ENCODE measurements at places on chromosomes 1 and 21. TPM values are rescaled to one million over a fixed set of nuclear protein-coding genes. Genes with fewer than 3 reads are reported as not detected.

GRCh38 chr1:51231896-51232295 lies 4.2 kb upstream of the RNF11 start:
- peaks cover 28% of the 10 kb centered on the region for H3K4me1 ChIP-seq
- no peaks in the 10 kb centered on the region for H3K27me3 ChIP-seq
- H3K36me3 ChIP-seq: no peaks in the 10 kb centered on the region
- H3K27ac ChIP-seq: no peak overlapping the region
- no peak overlapping the region for H3K4me3 ChIP-seq

DNA sequence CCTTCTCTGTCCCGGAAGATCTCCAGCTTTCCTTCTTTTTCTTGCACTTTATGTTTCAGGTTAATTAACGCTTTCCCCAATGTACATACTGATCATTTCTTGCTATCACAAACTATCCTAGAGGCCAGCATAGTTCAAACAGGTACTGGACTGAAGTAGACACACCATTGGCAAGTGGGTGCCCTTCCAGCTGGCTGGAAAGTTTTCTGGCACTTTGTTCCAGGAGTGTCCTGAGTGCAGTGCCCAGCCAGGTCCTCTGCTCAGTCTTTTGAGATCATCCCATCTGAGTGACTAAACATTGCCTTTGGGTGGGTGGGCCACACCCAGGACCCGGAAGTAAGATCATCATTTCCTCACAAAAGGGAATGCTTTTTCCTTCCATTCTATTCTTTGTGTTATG lies 15.0 kb upstream of the DUSP23 start:
- H3K4me1 ChIP-seq: no peaks in the 10 kb centered on the region
- no peak overlapping the region for H3K27ac ChIP-seq
- H3K27me3 ChIP-seq: peaks cover 44% of the 10 kb centered on the region
- H3K36me3 ChIP-seq: no peaks in the 10 kb centered on the region
- DNase-seq: no peak

DNA sequence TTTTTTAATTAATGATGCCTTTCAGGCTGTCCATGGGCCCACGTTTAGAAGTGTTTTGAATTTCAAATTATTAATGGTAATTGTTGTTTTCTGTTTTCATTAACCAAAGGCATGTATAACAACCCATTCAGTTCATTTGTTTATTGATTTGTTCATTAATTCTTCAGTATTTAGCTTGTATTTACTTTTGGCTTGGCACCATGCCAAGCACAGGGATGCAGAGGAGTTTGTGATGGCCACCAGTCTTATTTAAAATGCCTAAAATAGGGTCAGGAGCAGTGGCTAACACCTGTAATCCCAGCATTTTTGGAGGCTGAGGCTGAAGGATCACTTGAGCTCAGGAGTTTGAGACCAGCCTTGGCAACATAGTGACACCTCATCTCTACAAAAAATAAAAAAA lies 75.3 kb downstream of the ROR1 start:
- no peak for DNase-seq
- no peaks in the 10 kb centered on the region for H3K36me3 ChIP-seq
- H3K27me3 ChIP-seq: no peaks in the 10 kb centered on the region
- H3K4me3 ChIP-seq: no peak overlapping the region
- H3K27ac ChIP-seq: no peak overlapping the region

DNA sequence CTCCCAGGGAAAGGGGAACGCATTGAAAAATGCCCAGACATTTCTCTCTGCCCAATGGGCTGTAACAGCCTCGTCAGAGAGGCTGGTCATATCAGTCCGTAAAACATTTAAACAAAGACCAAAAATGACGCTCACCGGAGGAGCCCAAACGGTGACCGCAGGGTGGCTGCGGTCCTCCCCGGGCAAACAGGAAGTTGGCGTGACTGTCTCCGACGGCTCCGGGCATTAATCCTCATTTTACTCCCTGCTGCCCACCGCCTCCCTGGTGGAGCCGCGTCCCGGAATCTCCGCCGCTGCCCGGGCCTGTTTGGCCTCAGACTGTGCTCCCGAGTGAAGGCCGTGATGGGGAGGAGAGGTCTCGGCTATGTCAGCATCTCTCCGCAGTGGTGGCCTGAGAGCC lies 9.9 kb downstream of the PRDM16 start:
- DNase-seq: no peak
- no peak overlapping the region for H3K27ac ChIP-seq
- no peaks in the 10 kb centered on the region for H3K36me3 ChIP-seq

- no peak overlapping the region for H3K27ac ChIP-seq
- H3K4me3 ChIP-seq: no peak overlapping the region
- H3K36me3 ChIP-seq: no peaks in the 10 kb centered on the region
- no peaks in the 10 kb centered on the region for H3K27me3 ChIP-seq
Measured at GRCh38 chr1:28266920-28267322, 7.6 kb downstream of the SESN2 start.

- DNase-seq: no peak
- no peaks in the 10 kb centered on the region for H3K27me3 ChIP-seq
- H3K36me3 ChIP-seq: no peaks in the 10 kb centered on the region
- no peak overlapping the region for H3K4me3 ChIP-seq
- no peaks in the 10 kb centered on the region for H3K4me1 ChIP-seq
- no peak overlapping the region for H3K27ac ChIP-seq
Measured at GRCh38 chr1:109312246-109312645, 5.4 kb upstream of the MYBPHL start.

ADAM30 gene
- not detected for total RNA-seq

GRCh38 chr1:183864611-183865010 lies 59.7 kb downstream of the RGL1 start:
- no peaks in the 10 kb centered on the region for H3K27me3 ChIP-seq
- H3K4me1 ChIP-seq: no peaks in the 10 kb centered on the region
- DNase-seq: no peak
- H3K4me3 ChIP-seq: no peak overlapping the region
- H3K36me3 ChIP-seq: no peaks in the 10 kb centered on the region

DNA sequence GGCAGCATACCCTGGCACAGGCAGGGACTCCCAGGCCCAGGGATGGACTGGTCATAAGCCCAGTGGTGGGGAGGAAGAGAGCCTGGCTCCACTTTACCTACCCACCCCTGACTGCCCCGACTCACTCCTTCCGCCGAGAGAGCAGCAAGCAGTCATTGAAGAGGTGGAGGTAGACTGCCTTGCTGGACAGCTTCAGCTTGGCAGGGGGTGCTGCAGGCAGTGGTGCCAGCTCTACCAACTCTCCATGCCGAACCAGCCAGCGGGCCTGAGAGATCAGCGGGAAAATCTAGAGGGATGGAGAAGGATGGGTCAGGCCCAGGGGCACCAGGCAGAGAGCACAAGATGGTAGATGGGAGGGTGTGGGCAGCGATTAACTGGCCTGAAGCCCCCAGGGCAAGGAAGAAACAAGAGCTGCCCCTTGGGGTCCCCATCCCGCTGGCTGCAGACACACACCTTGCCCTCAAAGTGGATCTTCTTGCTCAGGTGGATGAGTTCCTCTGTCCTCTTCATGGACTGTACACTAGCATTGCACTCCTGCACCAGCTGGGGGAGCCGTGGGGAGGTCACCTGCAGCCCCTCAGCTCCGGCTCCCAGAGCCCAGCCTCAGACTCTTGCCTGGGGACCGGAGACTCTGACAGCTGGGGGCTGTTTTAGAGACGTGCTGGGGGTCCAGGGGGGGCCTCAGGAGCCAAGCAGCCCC lies 7.7 kb downstream of the ARHGEF19 start:
- DNase-seq: peak; percentile 35
- H3K4me3 ChIP-seq: no peak overlapping the region
- H3K27me3 ChIP-seq: no peaks in the 10 kb centered on the region
- H3K4me1 ChIP-seq: peaks cover 12% of the 10 kb centered on the region
- no peak overlapping the region for H3K27ac ChIP-seq

DNA sequence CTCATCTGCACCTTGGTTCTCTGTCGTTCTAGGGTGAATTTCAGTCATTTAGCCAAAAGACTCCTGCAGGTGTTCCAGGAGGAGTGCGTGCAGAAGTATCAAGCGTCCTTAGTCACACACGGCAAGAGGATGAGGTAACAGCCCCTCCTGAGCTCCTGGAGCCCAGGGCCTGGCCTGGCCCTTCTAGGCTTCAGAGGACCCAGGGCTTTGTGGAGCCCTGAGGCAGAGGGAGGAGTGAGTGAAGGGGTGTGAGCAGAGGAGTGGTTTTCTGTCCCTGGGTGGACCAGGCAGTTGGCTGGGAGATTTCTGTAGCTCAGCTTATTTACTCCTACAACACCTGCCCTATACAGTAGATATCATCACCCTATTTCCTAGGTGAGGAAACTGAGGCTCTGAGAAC lies 15.7 kb upstream of the RASSF5 start:
- no peaks in the 10 kb centered on the region for H3K27me3 ChIP-seq
- H3K36me3 ChIP-seq: peaks cover 11% of the 10 kb centered on the region
- DNase-seq: no peak
- H3K4me1 ChIP-seq: no peaks in the 10 kb centered on the region
- no peak overlapping the region for H3K27ac ChIP-seq
